Nephron progenitor cell (in vitro differentiated cells): ENCODE measurements at places on chromosomes 11 and 22.

- DNase-seq, result peak; percentile 74
Observed at GRCh38 chr11:35619855-35620640, 1.8 kb downstream of the FJX1 start.

GRCh38 chr22:24421428-24421931 is 5.9 kb upstream of the ADORA2A start:
- DNase-seq, result no peak

DNA sequence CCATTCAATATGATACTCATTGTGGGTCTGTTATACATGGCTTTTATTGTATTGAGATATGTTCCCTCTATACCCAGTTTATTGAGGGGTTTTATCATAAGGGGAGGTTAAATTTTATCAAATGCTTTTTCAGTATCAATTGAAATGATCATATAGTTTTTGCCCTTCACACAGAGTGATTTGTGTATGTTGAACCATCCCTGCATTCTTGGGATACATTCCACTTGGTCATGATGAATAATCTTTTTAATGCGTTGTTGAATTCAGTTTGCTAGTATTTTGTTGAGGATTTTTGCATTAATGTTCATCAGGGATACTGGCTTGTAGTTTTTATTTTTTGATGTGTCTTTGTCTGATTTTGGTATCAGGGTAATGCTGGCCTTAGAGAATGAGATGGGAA is 98.0 kb downstream of the ATG16L2 start:
- DNase-seq, result no peak

DNA sequence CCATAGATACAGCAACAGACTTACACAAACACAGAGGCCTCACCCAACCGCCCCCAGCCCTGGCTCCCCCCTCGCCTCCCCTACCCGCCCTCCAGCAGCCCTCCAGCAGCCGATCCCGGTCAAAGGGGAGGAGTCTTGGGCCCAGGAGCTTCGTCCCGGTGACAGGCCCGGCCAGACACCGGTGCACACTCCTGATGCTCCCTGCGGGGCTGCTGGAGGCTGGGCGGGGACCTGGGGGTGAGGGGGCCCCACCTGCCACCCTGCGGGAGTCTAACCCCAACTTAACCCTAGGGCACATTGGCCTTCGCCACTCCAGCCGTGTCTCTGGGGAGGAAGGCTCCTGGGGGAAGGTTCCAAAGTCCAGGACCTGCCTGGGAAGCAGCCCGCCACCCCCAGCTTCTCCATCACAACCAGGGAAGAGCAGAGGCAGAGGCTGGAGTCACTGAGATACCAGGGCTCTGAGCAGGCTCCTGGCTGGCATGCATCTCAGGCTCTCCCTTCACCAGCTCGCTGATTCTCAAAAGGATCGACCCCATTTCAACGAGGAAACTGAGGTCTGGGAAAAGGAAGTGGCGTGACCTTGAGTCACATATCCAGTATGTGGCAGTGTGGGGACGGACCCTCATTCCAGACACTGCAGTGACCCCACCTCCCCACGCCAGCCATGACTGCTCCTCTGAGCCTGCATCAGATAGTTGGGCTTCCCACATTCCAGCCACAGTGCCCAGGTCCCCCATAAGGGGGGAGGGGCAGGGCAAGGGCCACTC is 14.4 kb downstream of the BCL9L start:
- DNase-seq, result no peak

GRCh38 chr22:25762147-25762546 is 20.2 kb downstream of the MYO18B start:
- DNase-seq, result no peak

- DNase-seq, result no peak
Observed at GRCh38 chr22:35883031-35883620, 145.5 kb downstream of the RBFOX2 start.

- peak; percentile 97 for DNase-seq
Observed at GRCh38 chr11:809287-810039, at the start of gene RPLP2. TSS of gene RPLP2 (plus strand) at chr11:809967. CDS start at chr11:810235, 268 bp downstream.

- no peak for DNase-seq
Observed at GRCh38 chr11:75771646-75772410, 3.2 kb downstream of the DGAT2 start.

GRCh38 chr11:111715142-111715816 is 50.9 kb downstream of the PPP2R1B start:
- no peak for DNase-seq

DNA sequence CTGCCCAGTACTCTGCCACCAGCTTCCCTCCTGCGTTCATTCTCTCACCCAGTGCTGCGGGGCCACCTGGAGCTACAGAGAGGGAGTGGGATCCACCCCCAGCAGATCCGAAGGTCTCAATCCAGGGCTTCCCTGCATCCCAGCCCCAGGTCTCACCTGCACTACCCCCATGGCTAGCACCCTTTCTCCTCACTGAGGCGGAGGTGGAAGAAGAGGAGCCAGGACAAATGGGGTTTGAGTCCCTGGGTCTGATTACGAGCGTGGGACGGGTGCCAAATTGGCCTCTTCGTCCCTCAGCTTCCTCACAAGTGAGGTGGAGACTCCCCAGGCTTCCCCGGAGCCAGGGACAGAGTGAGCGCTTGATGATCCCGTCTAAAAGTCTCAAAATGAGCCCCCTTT is 64.2 kb downstream of the NFAM1 start:
- no peak for DNase-seq

DNA sequence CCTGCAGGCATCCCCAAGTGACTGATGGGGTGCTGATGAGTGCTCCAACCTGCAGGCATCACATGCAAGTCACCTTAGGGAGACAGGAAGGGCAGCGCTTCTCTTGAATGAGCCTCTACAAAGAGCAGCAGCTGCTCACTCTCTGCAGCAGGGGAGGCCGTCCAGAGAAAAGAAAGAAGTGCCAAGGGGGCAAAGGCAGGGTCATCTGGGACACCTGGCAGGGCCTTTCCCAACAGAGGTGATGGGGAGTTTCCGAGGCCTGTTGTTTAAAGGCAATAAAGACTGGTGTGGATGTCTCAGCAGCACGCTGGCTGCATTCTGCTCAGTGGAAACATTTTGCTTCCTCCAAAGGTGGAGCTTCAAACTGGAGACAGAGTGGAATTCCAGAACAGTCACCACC is 113.7 kb downstream of the ETS1 start:
- no peak for DNase-seq
